ENCODE measurements at places on chromosomes 2 and 18.
A peak's percentile ranks its signal among the peaks of the same experiment; 100 is the strongest.

GRCh38 chr2:44120428-44120827 lies 48.2 kb upstream of the PPM1B start:
- DNase-seq, result peak; percentile 91

DNA sequence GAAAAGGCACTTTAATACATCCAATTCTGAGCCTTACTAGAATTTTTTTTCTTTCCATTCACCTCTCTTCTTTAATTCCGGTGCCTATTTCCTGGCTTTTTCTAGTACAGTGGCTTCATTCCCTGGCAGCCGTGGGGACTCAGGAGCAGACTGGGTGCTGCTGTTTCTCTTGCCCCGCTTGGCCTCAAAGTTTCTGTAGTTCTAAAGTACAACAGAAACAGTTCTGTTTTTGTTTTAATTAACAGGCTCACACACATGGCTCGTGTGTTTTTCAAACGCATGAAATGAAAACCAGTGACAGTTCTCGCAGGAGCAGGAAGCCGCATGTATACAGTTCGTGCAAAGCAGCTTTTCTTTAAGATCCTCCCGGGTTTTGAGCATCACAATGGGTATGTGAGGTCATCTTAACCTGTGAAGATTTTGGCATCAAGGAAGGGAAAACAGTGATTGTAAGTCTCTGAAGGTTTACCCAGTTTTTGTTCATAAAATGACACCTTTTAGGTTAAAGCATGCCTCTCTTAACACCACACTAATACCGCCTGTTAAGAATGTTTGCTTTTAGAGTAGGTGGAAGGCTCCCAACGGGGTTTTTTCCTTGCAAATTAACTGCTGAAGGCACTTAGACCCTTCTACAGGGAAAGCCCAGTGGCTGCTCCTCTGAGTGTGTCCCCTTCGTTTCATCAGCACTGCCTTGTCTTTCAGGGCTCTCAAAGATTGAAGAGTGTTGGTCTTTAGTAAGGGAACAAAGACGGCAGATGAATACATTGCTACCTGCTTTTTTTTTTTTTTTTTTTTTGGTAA lies 5.8 kb downstream of the FZD7 start:
- no peak for DNase-seq

GRCh38 chr2:74238879-74239278 lies 40.5 kb downstream of the MTHFD2 start:
- DNase-seq, result peak; percentile 70

DNA sequence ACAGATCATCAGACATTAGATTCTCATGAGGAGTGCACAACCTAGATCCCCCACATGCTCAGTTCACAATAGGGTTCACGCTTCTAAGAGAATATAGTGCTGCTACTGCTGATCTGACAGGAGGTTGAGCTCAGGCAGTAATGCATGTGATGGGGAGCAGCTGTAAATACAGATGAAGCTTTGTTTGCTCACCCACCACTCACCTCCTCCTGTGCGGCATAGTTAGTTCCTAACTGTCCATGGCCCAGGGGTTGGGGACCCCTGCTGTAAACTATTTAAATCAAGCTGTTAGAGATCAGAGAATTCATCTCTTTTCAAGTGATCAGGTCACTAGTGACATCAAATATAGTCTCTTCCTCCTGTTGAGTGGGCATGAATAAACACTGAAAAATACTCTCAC lies 88.8 kb upstream of the ACVR2A start:
- no peak for DNase-seq

DNA sequence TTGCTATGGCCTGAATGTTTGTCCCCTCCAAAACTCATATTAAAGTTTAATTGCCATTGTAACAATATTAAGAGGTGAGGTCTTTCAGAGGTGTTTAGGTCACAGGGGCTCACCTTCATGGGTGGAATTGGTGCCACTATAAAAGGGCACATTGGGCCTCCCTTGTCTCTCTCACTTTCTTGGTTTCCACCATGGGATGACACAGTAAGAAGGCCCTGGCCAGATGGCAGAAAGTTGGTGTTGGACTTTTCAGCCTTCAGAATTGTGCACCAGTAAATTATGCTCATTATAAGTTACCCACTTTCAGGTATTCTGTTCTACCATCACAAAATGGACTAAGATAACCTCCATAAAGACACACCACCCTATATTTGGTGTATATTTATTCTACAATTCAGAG lies 102.1 kb downstream of the KLHL14 start:
- DNase-seq, result no peak

DNA sequence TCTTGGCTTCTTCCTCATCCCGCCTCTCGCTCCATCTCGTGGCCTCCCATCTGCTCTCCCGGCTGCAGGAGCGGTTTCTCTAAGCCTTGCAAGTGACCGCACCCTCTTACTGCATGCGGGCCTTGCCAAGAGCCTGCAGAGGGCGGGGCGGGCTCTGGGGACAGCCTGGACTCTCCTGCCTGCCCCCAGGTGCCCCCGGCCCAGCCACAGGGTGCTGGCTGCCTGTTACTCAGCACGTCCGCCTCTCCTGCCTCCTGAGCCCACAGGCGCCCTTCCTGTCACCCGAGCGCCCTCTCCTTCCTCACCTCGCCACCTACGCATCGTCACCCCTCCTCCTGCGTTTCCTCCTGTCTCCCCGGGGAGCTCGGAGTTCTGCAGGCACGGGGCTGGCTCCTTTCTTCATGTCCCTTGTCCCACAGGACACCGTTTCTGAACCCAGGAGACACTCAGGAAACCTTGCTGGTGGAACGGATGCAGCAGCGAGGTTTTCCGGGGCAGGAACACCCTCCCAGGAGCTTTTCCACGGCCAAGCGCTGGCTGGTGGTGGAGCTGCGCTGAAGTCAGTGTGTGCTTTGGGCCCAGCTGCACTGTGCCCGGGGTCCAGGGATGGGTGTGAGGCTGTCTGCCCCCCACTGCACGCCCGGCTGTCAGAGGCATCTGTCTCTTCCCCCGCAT lies 28.5 kb downstream of the HPCAL1 start:
- peak; percentile 17 for DNase-seq

- DNase-seq, result no peak
Observed at GRCh38 chr2:154655499-154655898, 43.0 kb upstream of the KCNJ3 start.

DNA sequence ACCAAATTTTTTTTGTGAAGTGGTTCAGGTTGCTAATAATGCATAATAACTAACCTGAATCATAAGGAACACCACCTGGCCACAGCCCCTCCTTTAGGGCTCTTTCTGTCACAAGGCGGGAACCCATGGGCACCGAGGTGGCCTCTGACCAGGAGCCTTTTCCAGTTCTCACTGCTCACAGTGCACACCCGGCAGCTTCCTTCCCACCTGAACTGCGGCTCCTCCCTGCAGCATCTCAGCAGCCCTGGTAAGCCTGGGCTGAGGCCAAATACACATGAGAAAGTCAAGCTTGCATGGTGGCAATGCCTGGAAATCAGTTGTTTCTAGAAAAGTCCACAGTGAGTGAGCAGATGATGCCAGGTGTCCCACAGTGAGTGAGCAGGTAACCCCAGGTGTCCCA lies 77.6 kb upstream of the SNTG2 start:
- no peak for DNase-seq

DNA sequence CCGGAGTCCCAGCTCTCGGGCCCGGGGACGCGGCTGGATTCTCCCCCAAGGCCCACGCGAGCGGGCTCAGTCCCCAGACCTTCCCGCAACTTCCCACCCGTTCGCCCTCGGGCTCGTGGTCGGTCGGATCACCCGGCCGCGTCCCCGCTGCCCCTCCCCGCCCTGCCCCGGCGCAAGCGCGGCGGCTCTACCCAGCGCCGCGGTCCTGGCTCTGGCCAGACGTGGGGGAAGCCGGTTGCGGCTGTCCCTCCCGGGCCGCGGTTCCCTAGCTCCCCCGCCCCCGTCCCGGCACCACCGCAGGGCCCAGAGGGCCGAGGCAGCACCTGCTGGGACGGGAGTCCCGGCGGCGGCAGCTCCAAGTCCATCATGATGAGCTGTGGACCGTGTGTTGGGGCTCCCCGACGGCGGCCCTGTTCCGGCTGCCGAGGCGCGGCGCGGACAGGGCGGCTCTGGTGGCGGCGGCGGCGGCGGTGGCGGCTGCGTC lies 276 bp downstream of the NFE2L2 start:
- DNase-seq, result no peak
